ENCODE measurements at places on chromosomes 4 and X.

DNA sequence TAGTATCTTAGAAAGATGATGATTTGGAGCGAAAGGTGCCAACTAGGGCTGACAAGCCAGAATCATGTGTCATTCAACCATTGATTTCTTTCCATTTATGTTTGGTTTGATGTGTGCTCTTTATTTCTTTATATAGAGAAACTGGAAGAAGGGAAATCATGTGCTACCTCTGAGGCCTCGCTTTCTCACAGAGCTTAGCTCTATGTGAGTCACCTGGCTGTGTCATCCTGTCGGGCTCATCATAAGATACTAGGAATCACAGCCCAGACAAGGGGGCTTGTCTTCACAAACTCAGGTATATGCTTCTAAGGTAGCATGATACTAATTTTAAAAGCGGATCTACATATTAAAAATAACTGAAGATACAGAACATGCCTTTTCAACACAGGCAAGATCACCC, 81.7 kb upstream of the GPM6B start:
- DNase-seq, result no peak

GRCh38 chr4:184265546-184266351, 48.1 kb upstream of the ENPP6 start:
- no peak for DNase-seq

GRCh38 chrX:107549504-107549903, 78.8 kb upstream of the PRPS1 start:
- DNase-seq, result no peak

DNA sequence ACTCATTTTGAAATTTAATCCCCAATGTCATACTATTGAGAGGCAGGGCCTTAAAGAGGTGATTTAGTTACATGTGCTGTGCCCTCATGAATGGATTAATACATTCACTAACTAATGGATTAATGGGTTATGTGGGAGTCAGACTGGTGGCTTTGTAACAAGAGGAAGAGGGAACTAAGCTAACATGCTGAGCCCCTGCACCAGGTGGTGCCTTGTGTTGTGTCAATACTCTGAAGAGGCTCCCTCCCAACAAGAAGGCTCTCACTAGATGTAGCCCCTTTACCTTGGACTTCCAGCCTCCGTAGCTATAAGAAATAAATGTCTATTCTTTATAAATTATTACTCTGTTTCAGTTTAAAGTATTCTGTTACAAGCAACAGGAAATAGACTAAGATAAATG, 411.9 kb upstream of the EMCN start:
- DNase-seq, result no peak

DNA sequence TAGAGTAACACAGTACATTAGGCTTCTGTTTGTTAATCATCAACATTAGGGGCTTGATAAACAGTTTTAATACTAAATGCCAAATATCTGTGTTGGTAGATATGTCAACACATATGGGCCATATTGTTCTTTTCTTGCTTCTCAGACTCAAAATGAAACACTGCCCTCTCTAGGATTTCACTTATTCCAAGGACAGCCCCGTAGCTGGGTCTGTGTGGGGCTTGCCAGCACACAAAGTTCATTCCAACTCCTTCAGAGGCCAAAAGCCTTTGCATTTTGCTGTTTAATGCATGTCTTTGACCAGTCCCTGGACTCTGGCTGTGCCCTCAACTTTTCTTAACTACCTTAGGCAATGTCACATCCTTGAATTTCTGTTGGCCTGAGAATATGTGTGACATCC, 102.0 kb upstream of the ZNF827 start:
- DNase-seq, result no peak

Measured in GM12864 (cell line).